ENCODE measurements at places on chromosomes 12 and 14.

DNA sequence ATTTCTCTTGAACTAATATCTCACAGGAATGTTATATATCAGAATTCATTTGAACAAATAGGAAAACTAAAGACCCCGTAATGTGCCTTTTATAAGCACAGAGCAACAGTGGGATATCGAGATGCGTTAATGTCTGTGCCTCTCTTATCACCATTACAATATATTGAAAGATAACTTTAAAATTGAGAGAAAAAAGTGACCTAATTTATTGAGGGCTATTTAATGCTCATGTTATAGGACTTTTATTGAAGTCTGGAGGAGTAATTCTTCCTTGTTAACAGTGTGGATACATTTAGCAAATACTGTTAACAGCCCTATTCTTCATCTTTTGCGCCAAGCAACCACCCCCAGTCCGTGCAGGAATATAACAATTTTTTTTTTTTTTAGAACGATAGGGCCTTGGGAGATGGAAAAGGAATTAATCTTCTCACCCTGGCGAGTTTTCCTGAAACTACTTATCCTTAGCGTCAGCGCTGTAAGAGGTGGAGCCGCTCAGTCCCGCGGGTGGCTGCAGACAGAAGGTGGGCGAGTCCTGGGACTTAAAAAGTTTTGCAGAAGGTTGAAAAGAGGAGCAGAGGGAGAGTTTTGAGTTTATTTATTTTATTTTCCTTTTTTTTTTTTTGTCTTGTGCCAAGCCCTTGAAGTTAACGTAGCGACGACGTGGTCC is 11.0 kb downstream of the FOXG1 start:
- H3K27me3 ChIP-seq = peaks cover 17% of the 10 kb centered on the region
- H3K36me3 ChIP-seq = no peaks in the 10 kb centered on the region
- no peak overlapping the region for H3K4me3 ChIP-seq
- no peak overlapping the region for H3K27ac ChIP-seq
- peaks cover 13% of the 10 kb centered on the region for H3K4me1 ChIP-seq
- no peak for DNase-seq

DNA sequence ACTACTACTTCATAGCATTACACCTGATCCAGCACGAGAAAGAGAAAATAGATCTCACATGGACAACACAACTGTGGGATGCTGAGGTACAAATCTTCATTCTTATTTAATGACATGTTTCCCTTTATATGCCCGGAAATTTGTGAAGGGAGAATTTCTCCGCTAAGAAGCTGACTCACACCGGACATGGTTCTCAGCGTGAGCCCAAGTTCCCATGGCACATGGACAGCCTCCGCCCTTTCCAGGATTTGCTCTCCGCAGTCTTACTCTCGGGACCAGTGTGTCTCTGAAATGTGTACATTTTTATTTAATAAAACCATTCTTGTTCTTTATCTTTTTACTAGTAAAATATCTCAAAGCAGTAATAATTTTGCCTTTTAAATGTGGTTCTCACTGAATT is 1154.8 kb downstream of the TMEM121 start:
- no peaks in the 10 kb centered on the region for H3K4me1 ChIP-seq
- H3K4me3 ChIP-seq = no peak overlapping the region
- H3K27ac ChIP-seq = no peak overlapping the region
- no peaks in the 10 kb centered on the region for H3K36me3 ChIP-seq
- no peaks in the 10 kb centered on the region for H3K27me3 ChIP-seq

GRCh38 chr12:80293347-80293746 is 150.7 kb upstream of the PTPRQ start:
- no peaks in the 10 kb centered on the region for H3K4me1 ChIP-seq
- no peaks in the 10 kb centered on the region for H3K27me3 ChIP-seq
- DNase-seq = no peak
- H3K36me3 ChIP-seq = no peaks in the 10 kb centered on the region
- no peak overlapping the region for H3K27ac ChIP-seq
- H3K4me3 ChIP-seq = no peak overlapping the region

GRCh38 chr12:3073438-3074250 is 3.5 kb upstream of the TSPAN9 start:
- H3K27me3 ChIP-seq = peaks cover 6% of the 10 kb centered on the region
- peak; percentile 91 for DNase-seq
- peak overlapping the region; percentile 48 for H3K27ac ChIP-seq
- H3K4me1 ChIP-seq = peaks cover 16% of the 10 kb centered on the region
- H3K4me3 ChIP-seq = no peak overlapping the region

- DNase-seq = no peak
- no peak overlapping the region for H3K4me3 ChIP-seq
- H3K27me3 ChIP-seq = peaks cover 3% of the 10 kb centered on the region
Observed at GRCh38 chr14:60254176-60254575, 5.2 kb downstream of the PPM1A start.

- H3K4me3 ChIP-seq = no peak overlapping the region
- peaks cover 4% of the 10 kb centered on the region for H3K27me3 ChIP-seq
- no peak overlapping the region for H3K27ac ChIP-seq
- peaks cover 3% of the 10 kb centered on the region for H3K36me3 ChIP-seq
- no peaks in the 10 kb centered on the region for H3K4me1 ChIP-seq
Observed at GRCh38 chr12:128938886-128939285, 85.6 kb downstream of the GLT1D1 start.

DNA sequence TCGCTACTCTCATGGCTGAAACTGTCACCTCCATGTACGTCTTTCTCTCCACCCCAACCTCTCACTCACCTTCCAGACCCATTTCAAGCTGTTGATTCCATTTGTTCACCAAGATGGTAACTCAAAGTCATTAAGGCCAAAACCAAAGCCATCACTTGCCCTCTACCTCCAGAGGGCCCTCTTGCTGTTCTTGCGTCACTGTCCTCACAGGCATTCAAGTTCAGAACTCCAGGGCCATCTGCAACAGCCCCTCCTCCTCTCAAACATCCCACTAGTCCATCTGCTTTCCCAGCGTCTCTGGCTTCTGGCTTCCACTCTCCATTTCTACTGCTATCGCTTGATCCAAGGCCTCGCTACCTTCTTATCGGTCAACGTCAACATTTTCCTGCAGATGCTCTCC is 74.5 kb downstream of the VWF start:
- H3K4me1 ChIP-seq = no peaks in the 10 kb centered on the region
- no peak overlapping the region for H3K4me3 ChIP-seq
- H3K36me3 ChIP-seq = peaks cover 18% of the 10 kb centered on the region

- DNase-seq = no peak
- H3K27me3 ChIP-seq = peaks cover 7% of the 10 kb centered on the region
- no peak overlapping the region for H3K4me3 ChIP-seq
Observed at GRCh38 chr14:76456891-76457586, 81.1 kb downstream of the ESRRB start.

- no peak for DNase-seq
- no peak overlapping the region for H3K4me3 ChIP-seq
- H3K27ac ChIP-seq = no peak overlapping the region
- H3K4me1 ChIP-seq = peaks cover 5% of the 10 kb centered on the region
Observed at GRCh38 chr12:67026487-67027246, 242.5 kb upstream of the CAND1 start.

DNA sequence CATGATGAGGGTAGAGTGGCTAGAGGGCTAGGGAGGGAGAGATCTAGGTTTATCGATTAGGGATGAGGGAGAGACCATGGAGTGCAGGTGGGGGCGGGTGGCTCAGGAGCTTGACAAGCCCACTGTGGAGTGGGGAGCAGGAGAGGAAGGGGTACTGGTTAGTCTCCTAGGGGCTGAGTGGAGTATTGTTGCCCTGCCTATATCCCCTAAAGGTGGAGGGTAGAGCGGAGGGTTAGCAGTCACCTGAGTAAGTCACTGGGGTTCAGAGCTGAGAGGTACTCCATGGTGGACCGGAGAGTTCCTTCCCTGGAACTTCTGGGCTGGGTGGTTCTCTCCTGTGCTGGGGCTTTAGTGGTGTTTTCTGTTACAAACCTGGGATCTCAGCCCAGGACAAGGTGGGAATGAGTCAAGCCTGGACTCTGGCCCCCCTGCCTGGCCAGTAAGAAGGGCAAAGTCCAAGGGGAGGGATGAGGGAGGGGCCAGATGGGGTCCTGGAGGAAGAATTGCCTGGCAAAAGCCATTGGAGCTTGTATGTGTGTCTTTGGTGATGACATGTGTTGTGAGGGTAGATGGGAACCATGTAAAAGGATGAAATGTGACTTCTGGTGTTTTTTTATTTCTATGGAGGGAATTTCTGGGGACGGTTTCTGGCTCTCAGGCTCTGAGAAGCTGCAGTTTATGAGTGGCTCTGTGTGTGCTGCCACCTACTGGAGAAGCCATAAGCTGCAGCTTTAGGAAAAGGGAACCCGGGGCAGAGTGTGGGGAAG is at the start of gene CIDEB:
CIDEB (minus strand) TSS at position 403 of the 767 bp plus-strand sequence; CDS start at position 284, 119 bp downstream.
- peaks cover 13% of the 10 kb centered on the region for H3K27me3 ChIP-seq
- H3K36me3 ChIP-seq = peaks cover 41% of the 10 kb centered on the region
- peak within 1 kb of the TSS; percentile 63 for H3K4me3 ChIP-seq
- no peak within 1 kb of the TSS for H3K27ac ChIP-seq

GRCh38 chr14:73180385-73180805 is 44.1 kb downstream of the PSEN1 start:
- no peaks in the 10 kb centered on the region for H3K4me1 ChIP-seq
- DNase-seq = no peak
- no peak overlapping the region for H3K4me3 ChIP-seq
- peaks cover under 1% of the 10 kb centered on the region for H3K27me3 ChIP-seq
- no peak overlapping the region for H3K27ac ChIP-seq
- H3K36me3 ChIP-seq = peaks cover 17% of the 10 kb centered on the region

DNA sequence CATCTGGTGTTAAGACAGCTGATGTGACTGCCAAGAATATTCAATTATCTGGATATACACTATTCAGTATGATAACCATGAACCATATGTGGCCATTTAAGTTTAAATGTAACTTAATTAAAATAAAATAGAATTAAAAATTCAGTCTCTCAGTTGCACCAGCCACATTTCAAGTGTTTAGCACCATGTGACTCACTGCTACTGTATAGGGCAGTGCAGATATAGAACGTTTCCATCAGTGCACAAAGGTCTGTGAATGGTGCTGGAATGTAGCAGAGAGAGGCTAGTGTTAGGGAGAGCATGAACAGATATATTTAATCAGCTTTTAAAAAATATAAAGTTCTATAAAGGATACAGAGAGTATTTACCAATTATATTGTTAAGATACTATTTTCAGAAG is 28.7 kb downstream of the ARID4A start:
- peaks cover 8% of the 10 kb centered on the region for H3K4me1 ChIP-seq
- H3K27ac ChIP-seq = no peak overlapping the region
- no peak for DNase-seq
- peaks cover 21% of the 10 kb centered on the region for H3K36me3 ChIP-seq

DNA sequence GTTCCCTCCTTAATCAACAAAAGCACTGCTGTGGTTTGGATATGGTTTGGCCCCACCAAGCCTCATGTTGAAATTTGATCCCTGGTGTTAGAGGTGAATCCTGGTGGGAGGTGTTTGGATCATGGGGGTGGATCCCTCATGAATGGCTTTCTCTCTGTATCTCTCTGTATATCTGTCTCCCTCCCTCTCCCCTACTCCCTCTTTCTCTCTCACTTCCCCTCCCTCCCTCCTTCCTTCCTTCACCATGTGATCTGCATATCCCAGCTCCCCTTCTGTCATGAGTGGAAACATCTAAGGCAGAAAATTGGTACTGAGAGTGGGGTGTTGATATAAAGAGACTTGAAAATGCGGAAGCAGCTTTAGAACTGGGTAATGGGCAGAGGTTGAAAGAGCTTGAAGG is 5.2 kb downstream of the GSKIP start:
- peaks cover 2% of the 10 kb centered on the region for H3K27me3 ChIP-seq
- peak overlapping the region; percentile 10 for H3K4me3 ChIP-seq
- peaks cover 20% of the 10 kb centered on the region for H3K4me1 ChIP-seq
- DNase-seq = no peak

- H3K36me3 ChIP-seq = peaks cover 71% of the 10 kb centered on the region
- peak overlapping the region; percentile 74 for H3K4me3 ChIP-seq
- DNase-seq = no peak
- H3K4me1 ChIP-seq = peaks cover 64% of the 10 kb centered on the region
Observed at GRCh38 chr12:96248136-96248931, 54.2 kb downstream of the ELK3 start.
